NCI-H187 (cell line): ENCODE measurements at places on chromosomes 13 and 19.
A peak's percentile ranks its signal among the peaks of the same experiment; 100 is the strongest.

DNA sequence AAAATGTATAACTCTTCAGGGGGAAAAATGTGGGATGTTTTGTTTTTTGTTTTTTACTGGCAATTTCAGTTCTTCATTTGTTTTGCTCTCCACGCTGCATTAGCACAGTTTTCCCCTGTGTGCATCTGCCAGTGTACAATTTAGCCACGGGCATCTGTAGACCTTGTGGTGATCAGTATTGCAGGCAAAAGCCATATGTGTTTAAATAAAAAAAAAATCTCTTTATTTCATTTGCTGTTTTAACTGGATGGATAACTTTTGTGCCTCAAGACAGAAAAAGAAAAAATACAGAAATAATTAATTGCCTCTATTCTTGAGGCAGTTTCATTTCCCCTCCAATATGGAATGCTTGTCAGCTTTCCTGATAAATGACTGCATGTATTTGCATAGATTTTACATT lies 7.9 kb upstream of the MAB21L1 start:
- no peak for DNase-seq

GRCh38 chr13:34816245-34816884 lies 125.7 kb upstream of the NBEA start:
- no peak for DNase-seq

DNA sequence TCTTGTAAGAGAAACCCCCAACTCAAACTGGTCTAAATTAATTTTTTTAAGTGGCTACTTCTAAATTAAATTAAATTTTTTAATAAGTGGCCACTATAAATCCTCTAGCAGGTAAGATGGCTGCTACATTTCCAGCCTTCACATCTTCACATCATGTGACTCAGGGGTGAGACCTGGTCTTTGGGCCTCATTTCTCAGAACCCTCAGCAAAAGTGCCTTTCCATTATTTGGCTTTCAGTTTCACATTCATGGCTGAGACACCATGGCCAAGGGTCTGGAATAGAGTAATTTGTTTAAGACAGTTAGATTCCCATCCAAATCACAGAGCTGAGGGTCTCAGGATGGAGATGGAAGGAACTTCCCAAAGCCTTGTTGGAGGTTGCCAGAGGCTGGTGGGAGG lies 47.5 kb downstream of the DCT start:
- DNase-seq = no peak

GRCh38 chr19:16026131-16026530 lies 50.2 kb upstream of the TPM4 start:
- no peak for DNase-seq

GRCh38 chr19:19866611-19867248 lies 1.0 kb downstream of the ZNF253 start:
- DNase-seq = no peak

DNA sequence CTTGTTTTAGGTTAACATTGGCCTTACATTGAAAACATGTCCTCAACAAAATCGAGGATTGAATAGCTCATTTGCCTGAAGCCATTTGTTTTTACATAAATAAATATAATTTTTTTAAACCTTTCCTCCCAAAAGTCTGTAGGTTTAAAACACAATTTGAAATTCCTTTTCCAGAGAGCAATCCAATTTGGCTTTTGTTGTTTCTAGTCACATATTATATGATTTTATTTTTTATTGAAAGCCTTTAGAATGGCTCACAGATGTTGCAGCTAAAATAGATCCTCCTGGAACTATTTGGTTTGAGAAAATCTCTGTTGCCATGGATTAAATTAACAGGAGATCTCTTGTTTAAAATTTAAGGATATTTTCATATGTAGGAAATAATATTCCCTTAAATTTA lies 512.6 kb downstream of the KLF5 start:
- no peak for DNase-seq

- DNase-seq = no peak
These were observed 59.1 kb upstream of the CEACAM8 start for GRCh38 chr19:42653841-42654240.

DNA sequence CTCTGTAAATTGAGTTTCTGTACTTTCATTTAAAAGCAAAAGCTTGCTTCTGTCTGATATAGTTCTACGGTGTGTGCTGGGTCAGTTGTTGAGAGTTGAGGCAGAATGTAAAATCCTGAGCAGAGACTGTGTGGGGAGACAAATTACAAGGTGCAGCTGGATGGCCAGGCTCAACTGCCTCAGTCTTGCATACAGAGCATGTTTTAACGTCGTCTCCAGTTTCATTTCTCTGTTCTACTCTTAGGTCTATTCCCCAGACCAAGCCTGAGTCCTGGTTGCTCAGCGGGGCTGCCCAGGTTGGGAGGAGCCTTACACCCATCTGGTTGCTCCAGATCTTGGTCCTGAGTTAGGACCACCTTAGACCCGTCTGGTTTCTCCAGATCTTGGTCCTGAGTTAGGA lies 54.4 kb upstream of the MEDAG start:
- DNase-seq = no peak

DNA sequence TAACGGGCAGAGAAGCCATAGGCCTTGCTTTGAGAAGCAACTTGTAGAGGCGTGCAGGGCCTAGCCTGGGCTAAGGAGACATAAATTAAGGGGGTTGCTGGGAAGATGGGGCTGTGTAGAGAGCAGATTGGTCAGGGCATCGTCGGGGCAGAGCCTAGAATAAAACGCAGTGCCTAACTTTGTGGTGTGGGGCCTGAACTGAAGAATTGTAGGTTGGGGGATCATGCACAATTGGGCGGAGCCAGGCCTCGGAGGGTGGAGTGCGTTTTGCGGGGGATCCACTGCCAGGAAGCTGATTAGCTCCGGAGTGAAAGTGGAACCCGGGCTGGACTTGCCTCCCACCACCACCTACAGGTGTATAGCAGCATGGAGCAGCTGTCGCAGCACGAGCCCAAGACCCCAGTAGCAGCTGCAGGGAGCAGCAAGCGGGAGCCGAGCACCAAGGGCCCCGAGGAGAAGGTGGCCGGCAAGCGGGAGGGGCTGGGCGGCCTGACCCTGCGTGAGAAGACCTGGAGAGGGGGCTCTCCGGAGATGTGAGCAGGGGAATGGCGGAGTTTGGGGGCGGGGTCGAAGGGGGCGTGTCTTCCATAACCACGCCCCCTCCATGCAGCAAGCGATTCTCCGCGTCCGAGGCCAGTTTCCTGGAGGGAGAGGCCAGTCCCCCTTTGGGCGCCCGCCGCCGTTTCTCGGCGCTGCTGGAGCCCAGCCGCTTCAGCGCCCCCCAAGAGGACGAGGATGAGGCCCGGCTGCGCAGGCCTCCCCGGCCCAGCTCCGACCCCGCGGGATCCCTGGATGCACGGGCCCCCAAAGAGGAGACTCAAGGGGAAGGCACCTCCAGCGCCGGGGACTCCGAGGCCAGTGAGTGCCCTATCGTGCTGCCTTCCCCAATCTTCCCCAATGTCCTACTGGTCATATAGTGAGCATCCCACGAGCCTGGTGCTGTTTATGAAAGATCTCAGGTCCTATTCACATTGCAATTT lies 13.8 kb downstream of the DNASE2 start:
- DNase-seq = peak; percentile 44
